ENCODE measurements at places on chromosomes 13 and 19.

GRCh38 chr13:45989607-45990006 is 62.9 kb downstream of the ZC3H13 start:
- no peak for DNase-seq

GRCh38 chr13:22801402-22802003 is 379.3 kb upstream of the SGCG start:
- DNase-seq = no peak

GRCh38 chr19:294946-295686 is 3.9 kb upstream of the PLPP2 start:
- peak; percentile 39 for DNase-seq

DNA sequence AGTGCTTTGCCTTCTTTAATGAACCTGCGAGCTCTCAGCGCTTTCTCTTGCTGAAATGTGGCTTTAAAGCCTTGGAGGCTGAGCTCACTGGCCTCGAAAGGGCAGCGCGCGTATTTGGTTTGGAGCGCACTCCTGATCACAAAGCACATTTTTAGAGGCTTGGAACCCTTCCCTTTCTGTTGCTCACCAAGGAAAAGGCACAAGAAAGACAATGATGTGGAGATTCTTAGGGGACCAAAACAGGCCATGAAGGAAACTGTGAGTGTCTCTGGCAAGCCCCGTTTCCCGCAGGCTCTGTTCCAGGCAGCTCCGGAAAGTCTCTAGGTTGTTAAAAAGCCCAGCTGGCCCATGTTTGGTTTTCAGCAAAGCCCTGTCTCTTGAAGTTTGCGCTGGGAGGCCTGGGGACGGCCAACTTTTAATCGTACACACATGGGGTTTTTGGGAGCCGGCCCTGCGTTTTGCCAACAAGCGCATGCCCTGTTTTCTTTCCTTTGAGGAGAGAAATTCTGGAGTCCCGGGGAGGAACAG is 9.4 kb upstream of the SPC24 start:
- no peak for DNase-seq

GRCh38 chr19:19061506-19061905 is 2.3 kb upstream of the SLC25A42 start:
- DNase-seq = no peak

DNA sequence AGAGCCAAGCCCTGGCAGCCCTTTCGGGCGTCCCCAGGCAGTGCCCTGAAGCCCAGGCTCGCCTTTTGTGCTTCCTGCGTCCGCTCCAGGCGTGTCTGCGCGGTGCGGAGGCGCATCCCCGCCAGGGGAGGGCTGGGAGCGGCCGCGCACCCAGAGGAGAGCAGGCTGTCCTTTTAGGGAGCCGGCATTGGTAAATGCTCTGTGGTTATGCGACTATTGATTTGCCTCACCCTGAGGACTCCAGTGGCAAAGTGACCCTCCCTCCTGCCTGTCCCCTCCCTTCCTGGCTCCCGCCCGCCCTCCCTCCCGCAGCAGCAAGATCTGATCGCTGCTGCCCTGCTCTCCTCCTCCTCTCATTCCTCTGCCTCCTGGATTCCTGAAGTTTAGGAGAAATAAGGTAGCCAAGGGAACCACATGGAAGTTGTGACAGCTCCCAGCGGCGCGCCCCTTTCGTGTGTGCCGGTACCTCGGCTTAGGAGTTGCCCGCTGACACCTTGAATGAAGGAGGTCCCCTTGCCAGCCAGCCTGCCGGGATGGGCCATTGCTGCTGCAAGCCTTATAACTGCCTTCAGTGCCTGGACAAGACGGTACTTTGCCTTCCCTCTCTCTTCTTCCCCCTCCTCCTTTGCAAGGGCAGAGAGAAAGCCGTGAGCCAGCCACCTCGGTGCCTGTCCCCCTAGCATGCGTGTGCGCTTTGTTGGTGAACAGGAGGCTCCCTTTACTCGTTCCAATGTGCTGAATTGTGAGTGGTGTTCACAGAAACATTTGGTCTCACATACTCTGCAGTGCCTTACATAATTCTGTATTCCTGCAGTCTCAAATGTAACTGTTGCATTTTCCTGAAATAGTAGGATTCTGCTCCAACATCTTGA is 166.9 kb downstream of the SLC7A1 start:
- DNase-seq = peak; percentile 37

DNA sequence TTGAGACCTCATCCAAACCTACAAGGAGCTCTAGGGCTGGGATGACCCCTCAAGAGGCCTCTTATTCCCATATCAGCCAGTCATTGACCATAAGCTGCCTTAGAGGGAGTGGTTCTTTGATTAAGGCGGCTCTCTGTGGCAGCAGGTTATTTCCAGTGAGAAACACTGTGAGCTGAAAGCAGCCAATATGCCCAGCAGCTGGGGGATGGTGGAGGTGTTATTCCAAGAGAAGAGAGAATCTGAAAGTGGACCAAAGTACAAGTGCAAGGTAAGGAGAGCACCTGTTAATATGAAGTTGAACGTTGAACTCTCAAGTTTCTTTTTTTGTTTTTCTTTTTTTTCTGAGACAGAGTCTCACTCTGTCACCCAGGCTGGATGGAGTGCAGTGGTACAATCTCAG is 20.2 kb upstream of the FNDC3A start:
- no peak for DNase-seq

GRCh38 chr13:98599502-98600328 is 22.8 kb upstream of the STK24 start:
- no peak for DNase-seq

GRCh38 chr13:25214491-25215252 is 42.6 kb upstream of the AMER2 start:
- no peak for DNase-seq

- DNase-seq = no peak
Measured at GRCh38 chr13:113919761-113920559, 53.9 kb downstream of the C13orf46 start.

DNA sequence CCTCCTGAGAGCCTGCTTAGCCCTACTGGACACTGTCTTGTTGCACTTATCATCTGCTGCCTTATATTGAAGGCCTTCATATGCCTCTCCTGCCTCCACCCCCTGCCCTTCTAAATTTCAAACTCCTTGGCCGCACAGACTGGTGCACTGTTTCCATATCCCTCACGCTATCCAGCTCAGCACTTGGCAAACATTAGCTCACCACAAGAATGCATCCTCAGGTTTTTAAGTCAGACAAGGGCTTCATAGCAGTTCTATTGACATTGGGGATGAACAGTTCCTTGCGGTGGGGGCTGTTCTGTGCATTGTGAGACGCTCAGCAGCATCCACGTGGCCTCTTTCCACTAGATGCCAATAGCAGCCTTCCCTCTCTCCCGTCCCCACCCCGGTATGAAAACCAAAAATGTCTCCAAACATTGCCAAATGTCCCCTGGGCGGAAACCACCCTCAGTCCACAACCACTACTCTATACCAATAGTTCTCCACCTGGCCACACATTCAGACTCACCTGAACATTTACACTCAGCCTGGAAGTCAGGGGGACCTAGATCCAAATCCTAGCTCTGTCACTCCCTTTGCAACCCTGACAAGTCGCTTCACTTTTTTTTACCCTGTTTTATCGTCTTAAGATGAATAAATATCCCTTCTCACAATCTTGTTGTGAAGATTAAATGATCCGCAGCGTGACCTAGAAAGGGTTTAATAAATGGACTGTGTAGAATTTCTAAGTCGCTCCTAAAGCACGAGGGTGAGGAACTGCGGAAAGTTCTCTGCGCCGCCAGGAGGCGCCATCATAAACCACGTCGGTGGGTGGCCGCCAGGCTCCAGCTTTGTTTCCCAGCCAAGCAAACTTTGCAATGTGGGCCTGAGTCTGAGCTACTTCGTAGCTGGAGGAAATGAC is 3.6 kb upstream of the CEACAM3 start:
- DNase-seq = no peak

- no peak for DNase-seq
Measured at GRCh38 chr13:27077451-27077850, 94.2 kb downstream of the USP12 start.

- no peak for DNase-seq
Measured at GRCh38 chr13:84297251-84297650, 415.0 kb upstream of the SLITRK1 start.

GRCh38 chr19:2729943-2730818 is 9.0 kb upstream of the DIRAS1 start:
- no peak for DNase-seq

- DNase-seq = no peak
Measured at GRCh38 chr13:80145171-80145690, 195.7 kb downstream of the SPRY2 start.

DNA sequence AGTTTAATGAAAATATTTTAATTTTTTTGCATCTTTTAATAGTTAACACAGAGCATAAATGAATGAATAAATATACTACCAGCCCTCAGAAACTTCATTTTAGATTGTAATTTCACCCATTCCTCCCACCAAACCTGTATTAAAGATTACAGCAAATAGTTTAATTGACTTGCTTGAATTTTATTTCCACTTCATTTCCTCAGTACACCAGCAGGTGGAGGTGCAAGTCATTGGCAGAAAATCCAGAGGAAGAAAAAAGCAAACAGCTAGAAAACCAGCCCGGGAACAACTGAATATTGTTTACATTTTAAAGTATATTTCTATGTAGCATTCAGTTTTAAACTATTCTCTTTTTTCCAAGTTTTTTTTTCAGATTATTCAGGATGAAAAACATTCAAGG is 177.8 kb downstream of the OLFM4 start:
- DNase-seq = no peak

- peak; percentile 36 for DNase-seq
Measured at GRCh38 chr19:35125749-35126623, 8.9 kb downstream of the LGI4 start.

- DNase-seq = no peak
Measured at GRCh38 chr19:35294859-35295791, 3.2 kb downstream of the MAG start.

DNA sequence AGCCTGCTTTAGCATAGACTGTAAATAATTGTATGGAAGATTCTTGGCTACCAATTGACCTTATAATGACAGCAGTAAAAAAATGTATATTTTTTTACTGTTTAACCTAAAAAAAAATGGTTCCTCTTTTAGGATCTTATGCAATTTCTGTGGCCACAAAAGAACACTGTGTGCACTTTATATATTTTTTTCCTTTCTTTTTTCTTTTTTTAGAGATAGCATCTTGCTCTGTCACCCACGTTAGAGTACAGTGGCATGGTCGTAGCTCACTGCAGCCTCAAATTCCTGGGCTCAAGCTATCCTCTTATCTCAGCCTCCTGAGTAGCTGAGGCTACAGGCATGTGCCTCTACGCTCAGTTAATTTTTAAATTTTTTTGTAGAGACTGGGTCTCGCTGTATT is 6.1 kb downstream of the FLT3 start:
- no peak for DNase-seq

DNA sequence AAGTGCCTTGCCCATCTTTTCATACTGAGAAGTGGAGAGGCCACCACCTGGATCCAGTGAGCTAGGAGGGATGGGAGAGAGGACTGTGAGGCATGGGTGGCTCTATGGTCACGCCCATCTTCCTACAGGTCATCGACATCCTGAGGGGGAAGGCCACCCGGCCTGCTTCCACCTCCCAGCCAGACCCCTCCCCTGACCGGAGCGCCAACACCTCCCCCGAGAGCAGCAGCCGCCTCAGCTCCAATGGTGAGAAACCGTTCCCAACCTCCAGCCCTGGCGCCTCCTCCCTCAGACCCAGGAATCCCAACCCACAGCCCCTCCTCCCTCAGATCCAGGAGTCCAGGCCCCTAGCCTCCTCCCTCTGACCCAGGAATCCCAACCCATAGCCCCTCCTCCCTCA is 10.1 kb downstream of the BCL3 start:
- DNase-seq = no peak

GRCh38 chr13:73876323-73876722 is 257.9 kb downstream of the KLF12 start:
- no peak for DNase-seq

DNA sequence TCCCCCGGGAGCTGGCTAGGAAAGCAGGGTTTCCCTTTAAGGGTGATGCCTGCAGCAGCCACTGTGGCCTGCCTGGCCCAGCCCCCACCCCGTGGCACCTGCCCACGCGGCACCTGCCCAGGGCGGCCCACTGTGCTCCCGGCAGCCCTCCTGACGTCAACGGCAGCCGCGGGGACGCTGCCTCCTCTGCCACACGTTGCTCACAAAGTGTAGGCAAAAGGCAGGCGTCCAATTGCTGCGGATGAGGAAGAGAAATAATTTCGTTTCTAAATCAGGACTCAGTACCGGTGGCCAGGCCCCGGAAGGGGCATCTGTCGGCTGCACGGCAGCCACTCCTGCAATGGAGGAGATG is 122.3 kb downstream of the URI1 start:
- no peak for DNase-seq

DNA sequence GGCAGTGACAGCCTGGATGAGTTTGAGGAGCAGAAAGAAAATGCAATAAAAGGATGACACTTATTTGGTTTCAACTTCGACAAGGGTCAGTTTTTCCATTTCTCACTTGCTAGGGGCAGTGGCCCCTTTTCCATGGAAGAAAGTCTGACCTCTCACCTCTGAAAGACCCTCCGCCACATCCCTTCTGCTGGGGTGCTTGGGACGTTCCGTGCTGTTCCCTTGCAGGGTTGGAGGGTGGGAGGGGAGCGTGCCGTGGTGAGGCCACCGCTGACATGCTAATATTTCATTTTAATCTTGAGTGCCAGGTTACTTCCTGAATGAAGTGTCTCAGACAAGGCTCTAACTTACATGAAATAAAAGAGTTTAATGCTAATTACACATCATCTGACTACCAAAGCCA is 5.2 kb upstream of the ZNF536 start:
- DNase-seq = no peak

- DNase-seq = no peak
Measured at GRCh38 chr19:43422689-43423066, 8.0 kb downstream of the TEX101 start.

DNA sequence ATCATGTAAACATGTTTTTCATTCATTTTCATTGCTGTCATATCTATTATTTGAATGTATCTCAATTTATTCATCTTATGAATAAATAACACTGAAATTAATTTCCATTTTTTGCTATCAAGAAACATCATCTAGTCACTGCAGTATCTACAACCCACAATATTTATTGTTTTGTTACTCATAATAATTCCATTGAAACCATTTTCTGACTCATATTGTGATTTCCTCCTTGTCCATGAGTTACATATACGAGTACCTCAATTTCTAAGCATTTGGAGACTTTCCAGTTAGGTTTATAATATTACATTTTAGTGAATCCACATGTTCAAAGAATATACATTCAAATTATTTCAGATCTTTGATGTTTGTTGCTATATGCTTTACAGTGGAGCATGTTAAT is 1524.0 kb downstream of the SLITRK1 start:
- DNase-seq = no peak

GRCh38 chr13:76214001-76214400 is 577.9 kb downstream of the LMO7 start:
- no peak for DNase-seq

- DNase-seq = no peak
Measured at GRCh38 chr19:13381827-13382632, 124.2 kb downstream of the CACNA1A start.

GRCh38 chr19:5125797-5126497 is 157.0 kb downstream of the KDM4B start:
- no peak for DNase-seq

DNA sequence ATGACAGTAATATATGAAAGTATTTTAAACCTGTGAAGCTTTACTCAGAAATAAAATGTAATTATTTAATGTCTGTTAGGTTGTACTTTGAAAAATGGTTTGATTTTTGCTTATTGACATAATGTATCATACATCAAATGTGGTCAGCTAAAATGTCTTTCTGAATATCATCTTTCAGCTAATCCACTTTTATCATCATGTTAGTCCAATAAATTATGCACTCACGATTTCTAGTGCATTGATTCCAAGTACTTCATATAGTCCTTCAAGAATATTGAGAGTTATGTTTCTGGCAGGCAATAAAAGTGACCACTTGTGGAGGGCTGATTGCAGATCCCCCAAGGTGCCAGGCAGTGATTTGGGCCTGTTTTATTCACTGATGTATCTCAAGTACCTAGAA is 1204.1 kb downstream of the OLFM4 start:
- no peak for DNase-seq

Data from LoVo (cell line).